ENCODE measurements at places on chromosomes 1 and 21.

- no peak for DNase-seq
Measured at GRCh38 chr1:15483971-15484370, 8.1 kb downstream of the CELA2B start.

- no peak for DNase-seq
Measured at GRCh38 chr21:15289896-15290841, 225.4 kb upstream of the NRIP1 start.

- no peak for DNase-seq
Measured at GRCh38 chr21:34844013-34844923, 175.5 kb downstream of the CLIC6 start.

- DNase-seq, result no peak
Measured at GRCh38 chr1:183330335-183330734, 87.8 kb downstream of the NMNAT2 start.

DNA sequence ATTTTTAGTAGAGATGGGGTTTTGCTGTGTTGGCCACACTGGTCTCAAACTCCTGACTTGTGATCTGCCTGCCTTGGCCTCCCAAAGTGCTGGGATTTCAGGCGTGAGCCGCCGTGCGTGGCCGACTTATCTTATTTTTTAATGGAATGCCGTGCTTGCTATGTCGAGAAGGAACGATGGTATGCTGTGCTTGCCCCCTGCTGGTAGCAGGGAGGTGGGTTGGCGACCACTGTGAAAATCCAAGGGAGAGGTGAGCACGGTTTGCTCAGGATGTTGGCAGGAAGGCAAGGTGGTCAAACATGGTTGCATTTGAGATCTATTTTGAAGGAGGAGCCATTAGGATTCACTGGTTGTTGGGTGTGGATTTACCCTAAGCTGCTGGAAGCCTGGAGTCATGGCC lies 45.8 kb upstream of the RCC2 start:
- no peak for DNase-seq

DNA sequence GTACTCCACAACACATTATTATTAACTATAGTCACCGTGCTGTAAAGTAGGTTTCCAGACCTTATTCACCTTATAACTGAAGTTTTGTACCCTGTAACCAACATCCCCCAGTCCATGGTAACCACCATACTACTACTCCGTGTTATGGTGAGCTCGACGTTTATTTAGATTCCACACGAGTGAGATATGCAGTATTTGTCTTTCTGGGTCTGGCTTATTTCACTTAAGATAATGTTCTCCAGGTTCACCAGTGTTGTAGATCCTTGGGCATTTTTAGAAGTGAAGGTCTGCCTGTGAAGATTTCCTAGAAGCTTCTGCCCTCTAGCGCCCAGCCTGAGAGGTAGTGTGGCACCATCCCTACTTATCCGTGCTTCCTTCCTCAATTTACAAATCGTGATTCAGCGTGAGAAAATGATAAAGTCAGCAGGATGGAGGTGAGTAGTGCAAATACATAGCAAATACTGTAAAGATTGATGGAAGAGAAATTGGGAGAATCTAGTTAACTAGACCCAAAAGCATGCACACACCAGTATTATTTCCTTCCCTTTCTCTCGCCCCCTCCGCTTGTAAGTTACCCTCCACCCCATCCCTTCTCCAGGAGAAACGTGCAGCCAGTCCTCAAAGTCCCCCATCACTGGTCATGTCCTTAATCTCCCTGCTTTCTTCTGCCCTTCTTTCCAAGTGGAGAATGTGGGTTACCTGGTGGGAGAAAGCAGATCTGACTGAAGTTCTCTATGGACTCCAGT lies 36.0 kb upstream of the DISC1 start:
- DNase-seq, result peak; percentile 57

DNA sequence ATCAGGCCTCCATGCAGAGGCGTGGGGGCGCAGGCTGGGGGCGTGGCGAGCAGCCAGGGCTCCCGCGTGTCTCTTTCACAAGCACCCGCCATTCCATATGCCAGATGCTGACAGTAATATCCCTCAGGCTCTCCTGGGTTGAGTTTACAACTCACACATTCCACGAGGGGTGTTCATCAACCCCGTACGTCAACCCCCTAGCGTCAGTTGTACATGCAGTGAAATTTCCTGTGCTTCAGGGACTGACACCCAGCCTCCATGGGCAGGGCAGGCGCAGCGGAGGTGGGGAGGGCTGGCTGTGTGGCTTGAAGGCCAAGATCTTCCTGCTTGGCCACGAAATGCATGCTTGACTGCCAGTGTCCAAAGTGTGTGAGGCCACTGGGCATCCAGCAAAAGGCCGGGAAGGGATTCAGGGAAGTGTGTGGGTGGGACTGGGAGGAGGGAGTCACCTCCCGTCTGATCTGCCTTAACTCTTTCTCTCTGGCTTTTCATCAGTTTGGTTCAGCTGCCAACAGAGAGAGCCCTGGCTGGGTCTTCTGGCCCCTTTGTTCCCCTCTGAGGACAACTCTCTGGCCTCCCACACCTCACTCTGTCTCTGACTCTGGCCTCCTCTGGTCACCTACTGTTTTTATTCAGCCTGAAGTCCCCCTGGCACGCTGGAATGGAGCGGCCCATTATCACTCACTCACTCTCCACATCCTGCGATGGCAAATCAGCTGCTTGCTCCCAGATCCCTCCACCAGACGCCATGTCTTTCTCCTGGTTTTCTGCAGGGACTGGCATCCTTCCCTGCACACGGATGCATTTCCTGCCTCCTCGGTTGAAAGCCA lies 33.8 kb downstream of the CLIC6 start:
- no peak for DNase-seq

DNA sequence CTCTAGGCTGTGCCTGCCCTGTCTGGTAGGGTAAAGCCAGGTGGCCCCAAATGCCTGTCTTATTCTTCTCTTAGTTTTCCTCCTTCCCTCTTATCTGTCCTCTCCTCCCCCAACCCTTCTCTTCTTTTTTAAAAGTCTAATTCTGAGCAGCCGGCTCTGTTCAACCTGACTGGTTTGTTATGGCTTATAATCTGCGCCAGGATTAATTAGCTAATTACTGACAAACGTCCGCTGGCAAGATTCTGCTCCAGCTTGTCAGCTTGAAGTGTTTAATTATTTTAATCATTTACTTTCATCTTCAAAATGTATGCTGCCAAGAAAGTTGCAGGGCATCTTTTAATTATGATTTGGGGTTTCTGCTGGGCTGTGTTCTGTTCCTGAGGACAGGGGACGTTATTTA lies 27.2 kb upstream of the PSMB2 start:
- DNase-seq, result no peak

DNA sequence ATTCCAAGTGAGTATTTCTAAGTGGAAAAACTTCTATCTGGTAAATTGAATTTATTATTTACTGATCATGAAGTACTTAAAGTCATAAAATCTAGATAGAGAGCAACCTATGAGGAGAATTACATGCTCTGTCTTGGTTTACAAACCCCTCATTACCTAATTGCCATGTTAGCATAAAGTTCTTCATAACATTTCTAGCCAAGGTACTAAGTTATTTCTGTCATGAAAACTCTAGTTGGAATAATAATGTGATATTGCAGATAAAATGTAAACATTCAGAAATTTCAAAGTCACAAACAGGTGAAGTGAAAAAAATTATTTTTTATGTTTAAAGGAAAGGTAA lies 228.6 kb downstream of the TTLL7 start:
- no peak for DNase-seq

DNA sequence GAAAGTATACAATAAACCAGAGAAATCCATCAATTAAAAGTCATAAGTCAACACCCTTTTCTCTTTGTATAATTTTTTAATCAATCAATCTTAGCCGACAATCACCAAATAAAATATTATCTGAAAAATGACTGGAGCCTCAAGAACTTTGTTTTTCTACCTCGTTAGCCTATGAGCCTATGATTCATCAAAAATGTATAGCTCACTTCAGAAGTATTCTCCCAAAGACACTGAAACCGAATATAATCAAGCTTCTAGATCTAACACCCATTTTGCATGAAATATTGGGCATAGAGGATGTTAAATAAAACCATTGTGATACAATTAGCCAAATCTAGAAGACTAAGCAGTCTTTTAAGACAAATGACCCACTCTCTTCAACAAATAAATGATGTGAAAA lies 17.8 kb upstream of the RSBN1 start:
- DNase-seq, result no peak

- no peak for DNase-seq
Measured at GRCh38 chr1:39346872-39347271, 142.4 kb downstream of the MACF1 start.

- DNase-seq, result peak; percentile 38
Measured at GRCh38 chr1:78553859-78554258, 63.1 kb downstream of the PTGFR start.

- no peak for DNase-seq
Measured at GRCh38 chr21:37551993-37552355, 185.4 kb downstream of the DYRK1A start.

GRCh38 chr1:40806731-40807695 lies 23.4 kb downstream of the KCNQ4 start:
- no peak for DNase-seq

- DNase-seq, result no peak
Measured at GRCh38 chr1:166978821-166979220, 3.5 kb upstream of the ILDR2 start.

- no peak for DNase-seq
Measured at GRCh38 chr1:212401838-212402582, 12.7 kb downstream of the PACC1 start.

DNA sequence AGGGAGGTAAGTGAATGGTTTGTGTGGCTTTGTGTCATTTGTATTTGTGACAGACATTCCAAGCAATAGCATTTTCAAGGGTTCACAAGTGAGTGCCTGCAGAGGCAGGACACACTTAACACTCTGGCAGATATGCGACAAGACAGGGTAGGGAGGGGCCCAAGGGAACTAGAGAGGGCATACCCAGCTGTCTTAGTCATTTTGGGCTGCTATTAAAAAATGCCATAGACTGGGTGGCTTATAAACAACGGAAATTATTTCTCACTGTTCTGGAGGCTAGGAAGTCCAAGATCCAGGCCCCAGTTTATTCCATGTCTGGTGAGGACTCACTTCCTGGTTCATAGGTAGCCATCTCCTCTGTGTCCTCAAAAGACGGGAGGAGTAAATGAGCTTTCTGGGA lies 137.4 kb downstream of the FGGY start:
- DNase-seq, result no peak

GRCh38 chr1:235901461-235901860 lies 34.8 kb upstream of the LYST start:
- DNase-seq, result no peak

All from NT2/D1 (cell line).